ENCODE measurements at places on chromosomes 3 and 15.
A peak's percentile ranks its signal among the peaks of the same experiment; 100 is the strongest.

- no peak for DNase-seq
Measured at GRCh38 chr3:152977366-152977765, 142.4 kb downstream of the P2RY1 start.

- DNase-seq = no peak
Measured at GRCh38 chr15:75049392-75049791, 26.0 kb downstream of the PPCDC start.

GRCh38 chr3:48247401-48247811 is 6.5 kb downstream of the ZNF589 start:
- DNase-seq = peak; percentile 94

GRCh38 chr3:178634975-178635374 is 98.7 kb downstream of the KCNMB2 start:
- DNase-seq = no peak

GRCh38 chr3:170889132-170889531 is 19.1 kb upstream of the RPL22L1 start:
- DNase-seq = no peak

DNA sequence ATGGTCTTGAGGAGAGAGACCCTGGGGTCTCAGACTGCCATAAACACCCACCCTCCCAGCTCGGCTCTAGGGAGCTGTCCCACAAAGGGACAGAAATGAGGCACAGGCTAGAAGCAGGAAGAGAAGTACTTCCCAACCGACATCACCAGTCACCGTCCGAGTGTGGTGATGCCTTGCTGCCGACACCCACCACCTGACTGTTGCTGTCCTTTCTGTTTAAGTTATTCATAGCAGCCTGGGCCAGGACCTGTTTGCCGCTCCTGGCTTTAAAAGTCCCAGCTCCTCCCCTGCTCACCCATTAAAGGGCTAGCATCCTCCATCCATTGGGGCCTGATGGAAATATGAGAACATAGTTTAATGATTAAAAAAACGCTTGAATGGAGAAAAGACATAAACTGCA is 13.2 kb upstream of the SPG11 start:
- no peak for DNase-seq

DNA sequence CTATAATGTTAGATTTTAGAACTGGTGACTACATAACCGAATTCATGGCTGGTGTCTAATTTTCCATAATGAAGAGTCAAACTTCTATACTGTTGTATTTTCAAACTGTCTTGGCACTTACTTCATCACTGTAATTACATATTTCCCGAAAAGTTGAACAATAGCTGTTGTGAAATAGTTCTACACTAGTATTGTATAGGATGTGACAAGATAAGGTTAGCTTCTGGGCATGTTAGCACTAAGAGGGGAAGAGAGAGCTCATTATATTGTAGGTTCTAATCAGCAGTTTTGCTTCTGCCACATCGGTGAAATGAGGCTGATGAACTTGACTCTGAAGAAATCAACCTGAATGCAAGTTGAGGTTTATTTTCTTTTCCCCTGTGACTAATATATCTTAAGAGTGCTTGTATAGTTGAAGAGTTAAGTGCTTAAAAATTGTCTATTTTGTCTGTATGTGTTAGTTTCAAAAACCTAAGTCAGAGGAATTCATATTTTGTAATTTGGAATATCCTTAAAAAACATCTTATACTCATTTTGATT is 8.9 kb downstream of the GYG1 start:
- DNase-seq = no peak

DNA sequence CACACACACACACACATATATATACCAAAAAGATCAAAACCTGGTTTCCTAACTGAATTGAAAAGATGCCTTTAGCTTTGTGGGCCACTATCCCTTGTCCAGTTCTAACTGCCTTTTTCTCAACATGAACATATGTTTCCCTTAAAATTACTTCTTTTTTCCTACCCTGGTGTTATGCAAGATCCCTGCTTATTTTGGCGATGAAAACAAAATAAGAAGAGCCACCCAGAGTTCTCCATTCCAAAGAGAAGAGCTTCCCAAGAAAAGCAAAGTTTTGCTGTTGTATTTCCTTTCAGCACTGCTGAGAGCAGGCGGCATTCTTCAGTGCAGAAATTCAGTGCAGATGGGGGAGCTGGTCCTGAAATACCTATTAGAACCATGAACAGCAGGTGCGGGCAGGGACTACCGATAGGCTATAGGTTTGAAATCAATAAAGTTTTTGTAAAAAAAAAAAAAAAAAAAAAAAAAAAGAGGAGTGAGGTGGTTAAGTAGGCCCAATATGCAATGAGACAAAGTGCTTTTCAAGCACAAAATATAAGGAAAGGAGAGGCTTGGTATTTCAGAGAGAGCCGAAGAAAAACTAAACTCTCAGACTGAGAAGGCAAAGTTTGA is 238.0 kb downstream of the FOXP1 start:
- DNase-seq = no peak

DNA sequence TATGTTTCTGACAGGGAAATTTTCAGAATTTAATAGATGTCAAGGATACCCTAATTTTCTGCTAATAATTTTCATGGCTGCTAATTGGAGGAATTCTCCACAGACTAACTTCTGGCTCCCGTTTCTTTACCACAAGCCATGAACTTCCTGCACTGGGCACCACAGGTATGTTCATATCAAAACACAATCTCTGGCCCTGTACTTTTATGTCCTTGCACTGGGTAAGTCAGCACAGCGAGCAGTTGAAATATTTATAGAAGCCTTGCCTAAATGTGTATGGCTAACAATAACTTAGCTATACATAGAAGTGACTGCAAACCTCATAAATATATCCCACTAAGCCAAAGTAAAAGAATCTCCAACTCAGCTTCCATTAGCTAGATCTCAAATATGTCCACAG is 246.9 kb downstream of the ZIC1 start:
- no peak for DNase-seq

DNA sequence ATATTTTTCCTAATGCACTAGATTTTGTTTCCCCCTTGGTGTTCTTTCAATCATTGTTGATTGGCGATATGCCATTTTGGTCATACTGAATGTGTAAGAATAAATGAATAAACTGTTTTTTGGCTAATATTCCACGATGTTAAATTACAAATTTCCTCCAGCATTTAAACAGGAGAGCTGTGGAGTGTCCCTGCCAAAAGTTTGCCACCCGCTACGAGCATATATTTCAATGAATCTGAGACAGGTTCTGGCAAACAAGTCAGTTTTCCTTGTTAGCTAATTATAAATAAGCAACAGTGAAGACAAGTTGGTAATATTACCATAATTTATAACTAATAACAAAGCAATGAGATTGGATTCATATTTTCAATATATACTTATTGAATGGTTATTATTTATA is 777.6 kb downstream of the ROBO1 start:
- no peak for DNase-seq

GRCh38 chr3:30607032-30607833 is 832 bp downstream of the TGFBR2 start:
- peak; percentile 28 for DNase-seq

GRCh38 chr3:13433912-13434311 is 13.8 kb upstream of the NUP210 start:
- no peak for DNase-seq

DNA sequence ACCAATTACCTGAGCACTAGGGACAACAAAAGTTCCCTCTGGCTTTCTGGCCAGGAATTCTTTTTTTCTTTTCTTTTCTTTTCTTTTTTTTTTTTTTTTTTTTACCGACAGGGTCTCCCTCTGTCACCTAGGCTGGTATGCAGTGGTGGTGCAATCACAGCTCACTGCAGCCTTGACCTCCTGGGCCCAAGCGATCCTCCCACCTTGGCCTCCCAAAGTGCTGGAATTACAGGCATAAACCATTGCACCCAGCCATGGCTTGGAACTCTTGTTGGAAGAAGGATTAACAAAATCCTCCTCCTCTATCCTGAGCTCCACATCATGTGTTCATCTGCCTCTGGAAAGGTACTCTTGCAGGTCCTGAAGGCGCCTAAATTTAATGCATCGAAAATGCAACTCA is 2.9 kb upstream of the LTF start:
- no peak for DNase-seq

DNA sequence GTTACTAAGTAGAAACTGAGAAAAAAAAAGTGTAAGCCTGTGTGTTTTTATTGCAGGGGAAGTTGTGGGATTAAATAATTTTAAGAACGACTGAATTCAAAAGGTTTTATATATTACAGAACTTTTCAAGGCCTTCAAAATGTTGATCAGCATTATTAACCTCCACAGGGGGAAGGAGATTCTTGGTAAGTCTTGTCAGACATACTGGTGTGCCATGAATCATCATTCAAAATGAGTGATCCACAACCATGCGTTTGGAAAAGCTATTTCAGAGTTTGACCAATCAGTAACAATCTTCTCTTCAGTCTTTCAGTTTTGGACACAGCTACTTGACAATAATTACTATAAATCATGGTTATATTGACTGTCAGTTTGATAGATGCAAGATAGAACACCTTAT is 70.2 kb downstream of the ADAMTS9 start:
- DNase-seq = no peak

DNA sequence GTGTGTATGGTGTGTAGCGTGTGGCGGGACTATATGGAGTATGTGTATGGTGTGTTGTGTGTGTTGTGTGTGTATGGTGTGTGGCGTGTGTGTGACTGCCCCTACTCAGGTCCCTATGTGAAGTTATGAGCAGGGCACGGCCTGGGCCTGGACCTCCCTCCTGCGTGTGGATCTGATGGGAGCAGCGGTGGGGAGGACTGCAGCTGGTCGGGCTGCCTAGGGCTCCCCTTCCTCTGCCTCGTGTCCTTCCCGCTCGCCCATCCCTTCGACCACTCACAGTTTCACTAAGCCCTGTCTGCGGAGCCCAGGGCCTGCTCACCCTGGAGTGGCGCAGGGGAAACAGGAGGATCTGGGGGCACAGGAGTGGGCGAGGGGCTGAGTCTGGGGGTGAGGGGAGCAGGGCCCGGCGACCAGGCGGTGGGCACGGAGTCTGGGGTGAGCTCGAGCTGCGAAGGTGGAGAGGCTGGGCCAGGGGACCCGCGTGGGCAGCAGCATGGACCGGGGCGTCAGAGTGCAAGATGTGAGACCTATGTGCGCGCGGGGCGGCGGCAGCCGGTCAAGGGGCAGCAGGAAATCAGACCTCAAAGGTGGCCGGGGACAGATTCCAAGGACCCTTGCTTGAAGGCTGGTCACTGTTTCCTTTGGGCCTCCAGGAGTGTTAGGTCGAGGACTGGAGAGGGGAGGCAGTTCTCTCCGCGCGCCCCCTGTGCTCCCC is 26.6 kb downstream of the GABRA5 start:
- no peak for DNase-seq

DNA sequence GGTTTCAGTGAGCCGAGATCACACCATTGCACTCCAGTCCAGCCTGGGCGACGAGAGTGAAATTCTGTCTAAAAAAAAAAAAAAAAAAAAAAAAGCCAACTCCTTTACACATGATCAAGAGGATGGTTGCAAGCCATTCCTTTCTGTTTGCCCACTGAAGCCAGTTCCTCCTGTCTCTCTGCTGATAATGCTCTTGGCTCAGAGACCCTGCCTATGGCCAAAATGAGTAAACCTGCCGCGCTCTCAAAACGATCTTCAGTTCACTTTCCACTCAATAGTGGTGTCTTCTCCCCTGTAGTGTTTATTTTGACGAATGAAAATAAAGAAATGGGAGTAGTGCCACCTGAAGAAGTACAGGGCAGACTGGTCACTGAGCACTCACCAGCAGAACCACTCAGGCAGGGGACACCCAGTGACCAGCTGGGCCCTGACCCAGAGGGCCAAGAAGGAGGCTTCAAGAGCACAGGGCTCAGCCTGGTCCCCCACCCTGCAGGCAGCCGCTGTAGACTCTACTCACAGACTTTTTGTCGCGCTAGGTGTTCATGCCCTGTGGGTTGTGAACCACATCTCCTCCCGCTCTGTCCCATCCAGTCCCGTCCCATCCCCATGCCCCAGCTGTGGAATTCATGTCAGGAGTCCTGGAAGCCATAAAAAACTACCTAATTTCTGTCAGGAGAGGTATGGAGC is 23.6 kb downstream of the GRAMD2A start:
- DNase-seq = no peak

DNA sequence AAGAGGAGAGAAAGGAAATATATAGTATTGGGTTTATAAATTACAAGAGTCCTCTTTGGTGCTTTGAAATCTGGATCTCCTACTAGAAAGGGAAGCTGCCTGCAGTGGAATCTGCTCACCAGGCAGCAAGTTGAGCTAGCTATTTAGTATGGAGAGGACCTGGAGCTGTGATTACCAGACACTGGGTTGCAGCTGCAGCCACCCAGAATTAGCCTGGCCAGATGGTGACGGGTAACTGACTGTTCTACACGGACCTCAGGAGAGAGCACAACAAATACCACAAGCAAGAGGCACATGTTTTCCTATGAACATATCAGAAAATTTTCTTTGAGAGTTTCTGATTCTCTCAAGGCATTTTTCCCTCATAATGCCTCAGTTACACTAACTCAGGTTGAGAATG is 46.5 kb downstream of the SYNPR start:
- no peak for DNase-seq

GRCh38 chr3:107404727-107405469 is 27.7 kb downstream of the CCDC54 start:
- no peak for DNase-seq

DNA sequence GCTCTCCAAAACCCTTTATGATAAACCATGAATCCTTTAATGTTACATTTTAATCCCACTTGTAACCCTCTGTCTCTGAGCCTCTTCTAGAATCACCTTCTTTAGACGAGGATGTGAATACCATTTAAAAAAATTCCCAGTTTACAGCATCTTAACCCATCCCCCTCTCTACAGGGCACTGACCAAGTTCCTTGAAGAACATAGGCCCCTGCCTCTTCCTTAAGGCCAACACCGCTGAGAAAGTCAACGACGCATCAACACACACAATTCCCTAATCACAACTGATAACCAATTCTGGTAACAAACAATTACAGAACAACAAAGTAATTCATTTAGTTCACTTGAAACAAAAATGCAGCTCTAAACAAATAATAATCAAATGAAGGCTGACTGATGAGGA is 130.3 kb downstream of the DLG1 start:
- no peak for DNase-seq

GRCh38 chr3:22088204-22088603 is 337.2 kb upstream of the ZNF385D start:
- no peak for DNase-seq

GRCh38 chr15:29675791-29676301 is 146.4 kb downstream of the TJP1 start:
- no peak for DNase-seq

GRCh38 chr3:40290396-40290795 is 19.1 kb upstream of the EIF1B start:
- DNase-seq = no peak

DNA sequence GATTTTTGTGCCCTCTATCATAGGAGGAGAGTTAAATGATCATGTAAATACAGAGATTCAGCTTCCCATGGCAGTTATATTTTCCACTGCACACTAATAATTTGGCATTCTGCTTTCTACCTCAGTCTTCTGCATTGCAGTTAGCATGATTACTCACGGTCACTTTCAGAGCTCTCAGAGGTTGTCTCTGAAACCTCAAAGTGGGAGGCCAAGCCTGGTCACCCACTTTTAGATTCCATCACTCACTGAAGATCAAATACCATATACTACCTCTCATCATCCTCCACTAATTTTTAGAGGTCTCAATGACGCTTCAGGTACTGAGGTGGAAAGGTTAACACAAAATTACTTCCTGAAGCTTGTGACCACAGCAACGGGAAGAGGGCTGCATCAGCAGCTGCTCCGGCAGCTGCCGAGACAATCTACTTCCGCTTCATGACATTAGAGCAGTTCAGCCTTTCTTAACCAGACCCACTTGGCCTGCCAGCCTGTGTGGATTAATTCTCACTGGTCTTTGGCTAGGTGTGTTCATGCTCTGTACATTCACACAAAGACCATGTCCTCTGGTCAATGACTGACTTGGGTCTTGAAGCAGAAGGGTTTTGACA is 416.4 kb upstream of the PDZRN3 start:
- DNase-seq = no peak

Measured in SK-MEL-5 (cell line).